ENCODE measurements at places on chromosomes 7 and 10.

GRCh38 chr7:94436018-94436604 is 41.4 kb downstream of the COL1A2 start:
- peak; percentile 12 for DNase-seq

DNA sequence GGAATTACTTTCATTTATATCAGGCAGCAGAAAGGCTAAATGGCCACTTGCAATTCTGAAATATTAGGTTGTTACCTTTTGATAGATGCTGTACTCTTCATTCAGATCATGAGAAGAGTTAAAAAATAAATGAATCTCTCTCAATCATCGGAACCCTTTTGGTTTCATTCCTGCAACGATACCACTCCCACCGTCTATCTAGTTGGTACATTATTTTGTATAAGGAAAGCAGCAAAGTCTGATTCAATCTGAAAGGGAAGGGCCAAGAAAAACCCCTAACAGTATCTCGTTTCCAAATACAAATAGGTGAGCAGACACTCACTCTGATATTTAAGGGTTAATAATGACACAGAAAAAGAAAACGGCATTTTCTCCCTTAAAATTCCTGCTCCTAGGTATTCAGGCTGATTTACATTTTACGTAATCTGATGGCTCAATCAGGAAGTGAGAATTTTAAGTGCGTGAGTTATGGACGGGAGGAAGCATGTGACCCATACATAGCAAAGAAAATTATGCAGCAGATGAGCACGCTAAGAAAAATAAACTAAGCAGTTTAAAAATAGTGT is 209.4 kb upstream of the KLF14 start:
- DNase-seq = no peak

DNA sequence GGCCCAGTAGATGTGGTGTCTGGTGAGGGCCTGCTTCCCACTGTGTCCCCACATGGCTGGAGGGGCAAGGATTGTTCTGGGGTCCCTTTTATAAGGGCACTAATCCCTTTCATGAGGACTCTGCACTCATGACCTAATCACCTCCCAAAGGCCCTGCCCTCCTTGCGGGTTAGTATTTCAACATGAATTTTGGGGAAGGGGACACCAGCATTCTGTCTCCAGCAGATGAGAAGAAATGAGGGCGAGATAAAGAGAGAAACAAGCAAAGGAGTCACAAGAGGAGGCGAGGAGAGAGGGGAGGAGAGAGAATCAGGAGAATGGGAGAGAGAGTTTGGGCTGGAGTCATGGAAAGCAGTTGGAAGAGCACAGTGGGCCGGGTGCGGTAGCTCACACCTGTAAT is 83.7 kb downstream of the C10orf105 start:
- DNase-seq = no peak

GRCh38 chr10:35442028-35442427 is 105.7 kb downstream of the CCNY start:
- no peak for DNase-seq

- DNase-seq = no peak
Measured at GRCh38 chr7:115965796-115966475, 64.6 kb downstream of the TFEC start.

GRCh38 chr7:43630482-43630881 is 47.6 kb downstream of the STK17A start:
- DNase-seq = no peak

DNA sequence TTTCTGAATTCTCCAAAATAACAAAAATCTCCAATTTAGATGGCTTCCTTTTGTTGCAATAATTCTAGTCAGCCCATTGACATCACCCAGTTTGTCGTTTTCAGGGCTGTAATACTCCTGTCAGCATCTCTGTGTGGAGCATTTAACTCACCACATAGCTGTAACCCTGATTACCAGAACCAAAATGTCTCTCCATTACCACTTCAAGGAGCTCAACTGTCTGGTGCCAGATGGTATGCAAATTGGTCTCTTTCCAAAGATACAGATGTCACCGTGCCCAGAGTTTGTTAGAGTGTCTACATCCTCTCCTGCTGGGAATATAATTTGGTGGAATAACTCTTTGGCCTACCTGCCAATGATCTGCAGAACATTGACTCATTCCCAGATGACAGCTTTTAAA is 350.3 kb upstream of the POT1 start:
- DNase-seq = no peak

Measured in iPS DF 19.7 (cell line).